ENCODE measurements at places on chromosomes 5 and 9.

GRCh38 chr9:110049699-110050450 lies 158.1 kb downstream of the C9orf152 start:
- DNase-seq = peak; percentile 3

- no peak for DNase-seq
Observed at GRCh38 chr9:91954841-91955471, 4.9 kb upstream of the ROR2 start.

- DNase-seq = no peak
Observed at GRCh38 chr5:83044926-83045325, 32.3 kb downstream of the TMEM167A start.

DNA sequence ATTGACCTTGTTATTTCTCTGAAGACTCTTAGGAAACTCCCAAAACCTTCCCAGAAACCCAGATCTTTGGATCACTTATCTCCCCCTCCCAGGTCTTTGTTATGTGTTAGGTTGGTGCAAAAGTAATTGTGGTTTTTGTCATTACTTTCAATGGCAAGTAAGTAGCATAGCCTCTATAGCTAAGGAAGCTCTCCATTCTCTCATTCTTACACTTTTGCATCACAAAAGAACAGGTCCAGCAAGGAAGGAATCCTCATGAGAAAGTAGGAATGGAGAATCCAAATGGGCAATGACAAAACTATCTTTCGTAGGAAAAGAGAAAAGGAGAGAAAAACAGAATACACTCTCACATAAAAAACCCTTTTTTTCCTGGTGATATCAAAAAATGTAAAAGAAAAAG lies 81.3 kb upstream of the ELAVL2 start:
- no peak for DNase-seq

DNA sequence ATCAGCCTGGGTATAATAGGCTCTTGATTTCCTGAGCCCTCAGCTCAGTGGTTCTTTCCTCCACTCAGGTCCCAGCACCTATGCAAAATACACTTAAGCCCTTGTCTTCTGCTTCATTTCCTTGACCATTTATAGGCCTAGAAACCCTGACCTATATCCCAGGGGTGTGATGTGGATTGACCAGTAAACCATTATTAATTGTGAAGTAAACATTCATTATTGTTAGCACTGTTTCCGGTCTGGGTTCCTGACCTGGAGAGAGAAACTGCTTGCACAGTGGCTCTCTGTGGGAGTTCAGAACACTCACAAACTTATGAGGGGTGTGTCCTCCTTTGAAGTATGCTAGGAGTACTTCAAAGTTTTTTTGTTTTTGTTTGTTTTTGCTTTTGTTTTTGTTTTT lies 19.6 kb upstream of the TOMM5 start:
- no peak for DNase-seq

DNA sequence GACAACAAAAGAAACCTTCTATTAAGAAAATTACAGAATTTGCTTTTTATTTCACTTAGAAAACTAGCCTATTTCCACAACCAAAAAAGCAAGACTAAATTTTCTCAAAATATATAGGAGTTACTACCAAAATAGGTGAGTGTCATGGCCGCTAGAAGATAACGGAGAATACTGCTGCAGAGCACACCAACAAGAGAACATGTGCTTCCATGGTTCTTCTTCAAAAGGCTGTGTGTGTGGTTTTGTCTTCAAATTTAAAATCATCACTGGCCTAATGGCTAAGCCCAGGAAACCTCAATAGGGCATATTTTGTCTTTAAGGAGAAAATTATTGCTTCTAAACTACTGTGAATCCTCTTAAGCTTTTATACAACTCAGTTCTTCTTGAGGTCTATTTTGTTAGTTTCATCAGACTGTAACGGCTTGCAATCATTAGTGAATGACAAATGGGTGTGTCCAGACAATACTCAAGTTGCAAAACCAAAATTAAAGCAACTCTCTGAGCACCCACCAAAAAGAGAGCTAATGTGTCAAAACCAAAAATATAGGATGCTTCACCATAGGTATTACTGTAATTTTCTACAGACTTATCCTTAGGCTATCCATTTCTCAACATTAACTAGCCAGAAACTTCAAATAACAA lies 3.3 kb downstream of the SETX start:
- DNase-seq = no peak

DNA sequence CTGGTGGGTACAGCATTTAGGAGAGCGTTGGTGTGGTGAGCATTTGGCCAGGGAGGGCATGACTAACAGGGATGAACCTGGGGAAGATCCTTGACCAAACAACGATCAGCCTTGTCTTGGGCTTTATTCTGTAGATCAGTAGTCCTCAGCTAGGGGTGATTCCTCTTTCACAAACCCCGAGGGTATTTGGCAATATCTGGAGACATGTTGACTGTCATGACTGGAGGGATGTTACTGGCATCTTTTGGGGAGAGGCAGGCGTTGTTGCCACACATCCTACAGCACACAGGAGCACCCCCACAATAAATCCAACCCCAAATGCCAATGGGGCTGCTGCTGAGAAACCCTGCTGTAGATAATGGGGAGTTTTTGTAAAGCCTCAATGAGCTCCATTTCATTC lies 43.9 kb downstream of the OSTF1 start:
- no peak for DNase-seq

GRCh38 chr5:90853750-90854149 lies 295.2 kb downstream of the ADGRV1 start:
- no peak for DNase-seq

- no peak for DNase-seq
Observed at GRCh38 chr5:33227247-33227646, 213.5 kb upstream of the TARS1 start.

GRCh38 chr9:136409557-136410455 lies 608 bp downstream of the ENTR1 start:
- peak; percentile 15 for DNase-seq

DNA sequence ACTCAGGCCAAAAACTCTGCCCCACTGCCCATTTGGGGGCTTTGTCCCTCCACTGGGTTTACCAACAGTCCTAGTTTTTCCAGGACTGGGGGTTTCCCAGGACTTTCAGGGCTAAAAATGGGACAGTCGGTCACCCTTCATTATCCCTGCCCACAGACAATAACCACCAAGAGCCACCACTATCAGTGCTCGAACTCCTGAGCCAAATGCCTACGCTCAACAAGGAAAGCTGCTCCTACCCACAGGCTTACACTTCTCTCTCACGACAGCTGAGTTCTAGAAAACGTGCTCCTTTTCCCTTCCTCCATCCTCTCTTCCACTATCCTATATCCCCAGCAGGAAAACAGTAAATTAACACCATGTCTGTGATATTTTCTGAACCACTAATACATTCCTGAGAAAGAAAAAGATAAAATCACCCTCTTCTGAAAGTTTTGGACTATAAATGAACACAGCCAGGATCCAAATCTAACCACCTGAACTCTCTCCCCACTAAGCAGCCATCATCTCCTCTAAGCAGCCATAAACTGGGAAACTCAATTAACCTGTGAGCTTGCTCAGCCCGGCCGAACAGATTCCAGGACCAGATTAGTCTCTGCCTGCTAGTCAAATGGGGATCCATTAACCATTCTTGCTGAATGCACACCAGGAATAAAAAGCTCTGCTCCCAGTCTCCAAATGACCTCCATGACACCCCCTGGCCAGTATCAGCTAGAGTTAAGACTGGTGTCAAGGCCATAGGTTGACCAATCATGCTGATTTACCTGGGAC lies 41.8 kb downstream of the KLHL3 start:
- no peak for DNase-seq

DNA sequence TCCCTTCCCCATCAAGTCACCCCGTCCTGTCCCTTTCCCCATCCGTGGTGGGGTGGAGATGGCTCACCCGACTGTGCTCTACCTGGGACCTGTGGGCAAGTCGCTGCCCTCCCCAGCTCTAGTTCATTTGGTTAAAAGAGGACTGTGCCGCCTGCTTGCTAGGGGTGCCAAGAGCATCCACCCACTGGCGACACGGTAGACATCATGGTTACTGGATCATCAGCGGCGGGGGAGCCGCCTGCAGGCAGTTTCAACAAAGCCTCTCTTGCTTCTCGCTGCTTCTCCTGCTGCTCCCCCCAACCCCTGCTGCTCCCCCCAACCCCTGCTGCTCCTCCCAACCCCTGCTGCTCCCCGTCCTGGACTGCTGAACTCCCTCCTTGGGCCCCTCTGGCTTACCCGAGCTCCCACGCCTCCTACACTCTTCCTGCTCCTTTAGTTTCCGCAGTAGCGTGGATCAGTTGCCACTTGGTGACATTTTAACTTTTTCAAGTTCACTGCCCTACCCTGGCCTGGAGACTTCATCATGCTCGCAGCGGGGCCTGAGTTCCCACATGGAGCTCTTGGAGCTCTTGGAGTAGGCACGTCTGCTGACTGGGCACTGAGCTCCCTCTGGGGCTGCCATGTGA lies 22.0 kb upstream of the SCGB3A1 start:
- no peak for DNase-seq

DNA sequence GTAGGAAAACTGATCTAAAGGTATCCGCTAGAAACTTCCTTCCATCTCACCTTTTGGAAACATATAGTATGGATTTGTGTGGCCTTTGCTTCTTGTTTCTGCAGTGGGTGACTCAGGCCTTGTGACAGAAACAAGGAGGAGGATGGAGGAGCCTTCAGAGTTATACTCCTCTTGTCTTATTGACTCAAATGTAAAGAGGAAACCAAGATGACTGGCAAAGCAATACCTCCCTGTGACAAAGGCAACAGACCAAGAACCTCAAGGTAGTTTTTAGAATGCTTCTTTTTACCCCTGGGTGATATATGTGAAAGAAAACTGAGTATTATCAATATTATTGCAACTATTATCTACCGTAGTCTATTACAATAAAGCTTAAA lies 123.3 kb upstream of the SLIT3 start:
- DNase-seq = no peak

DNA sequence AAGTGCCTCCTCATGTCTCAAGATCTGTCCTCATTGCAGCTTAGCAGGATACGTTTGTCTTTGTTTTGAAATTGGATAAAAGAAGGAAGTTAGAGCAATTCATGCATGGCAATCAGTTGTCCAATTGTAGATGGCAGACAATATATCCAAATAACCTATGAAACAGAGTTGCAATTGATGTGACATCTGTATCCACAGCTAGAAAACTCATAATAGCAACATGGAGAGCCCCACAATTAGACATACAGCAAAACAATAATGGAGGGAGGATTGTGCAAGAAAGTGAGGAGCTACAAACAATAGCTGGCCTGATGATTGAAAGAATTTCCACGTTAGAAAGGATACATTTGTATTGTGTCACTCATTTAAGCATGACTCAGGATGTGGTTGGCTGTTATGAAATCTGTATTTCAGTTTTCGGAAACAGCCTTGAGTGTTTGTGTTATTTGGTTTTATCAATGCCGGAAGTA lies 132.0 kb downstream of the FAM174A start:
- no peak for DNase-seq

DNA sequence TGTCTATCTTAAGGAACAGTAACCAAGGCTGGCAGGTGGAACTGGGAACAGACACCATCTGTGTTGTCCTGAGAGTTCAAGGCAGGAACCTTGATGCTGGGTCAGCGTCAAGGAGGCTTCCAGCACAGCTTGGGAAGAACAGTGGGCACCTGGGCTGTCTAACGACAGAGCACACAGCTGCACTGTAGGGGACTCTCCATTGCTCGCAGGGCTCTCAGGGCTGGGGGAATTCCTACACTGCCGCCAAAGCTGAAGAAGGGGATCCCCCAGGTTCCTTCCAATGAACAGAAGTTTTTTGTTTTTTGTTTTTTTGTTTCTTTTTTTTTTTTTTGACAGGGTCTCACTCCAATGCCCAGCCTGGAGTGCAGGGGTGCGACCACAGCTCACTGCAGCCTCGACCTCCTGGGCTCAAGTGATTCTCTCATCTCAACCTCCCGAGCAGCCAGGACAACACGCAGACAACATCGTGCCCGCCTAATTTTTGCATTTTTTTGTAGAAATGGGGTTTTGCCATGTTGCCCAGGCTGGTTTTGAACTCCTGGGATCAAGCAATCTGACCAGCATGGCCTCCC lies 81.9 kb downstream of the PTPN3 start:
- no peak for DNase-seq

- no peak for DNase-seq
Observed at GRCh38 chr5:163809473-163809872, 304.1 kb downstream of the MAT2B start.

- no peak for DNase-seq
Observed at GRCh38 chr9:12737871-12738270, 36.9 kb upstream of the LURAP1L start.

DNA sequence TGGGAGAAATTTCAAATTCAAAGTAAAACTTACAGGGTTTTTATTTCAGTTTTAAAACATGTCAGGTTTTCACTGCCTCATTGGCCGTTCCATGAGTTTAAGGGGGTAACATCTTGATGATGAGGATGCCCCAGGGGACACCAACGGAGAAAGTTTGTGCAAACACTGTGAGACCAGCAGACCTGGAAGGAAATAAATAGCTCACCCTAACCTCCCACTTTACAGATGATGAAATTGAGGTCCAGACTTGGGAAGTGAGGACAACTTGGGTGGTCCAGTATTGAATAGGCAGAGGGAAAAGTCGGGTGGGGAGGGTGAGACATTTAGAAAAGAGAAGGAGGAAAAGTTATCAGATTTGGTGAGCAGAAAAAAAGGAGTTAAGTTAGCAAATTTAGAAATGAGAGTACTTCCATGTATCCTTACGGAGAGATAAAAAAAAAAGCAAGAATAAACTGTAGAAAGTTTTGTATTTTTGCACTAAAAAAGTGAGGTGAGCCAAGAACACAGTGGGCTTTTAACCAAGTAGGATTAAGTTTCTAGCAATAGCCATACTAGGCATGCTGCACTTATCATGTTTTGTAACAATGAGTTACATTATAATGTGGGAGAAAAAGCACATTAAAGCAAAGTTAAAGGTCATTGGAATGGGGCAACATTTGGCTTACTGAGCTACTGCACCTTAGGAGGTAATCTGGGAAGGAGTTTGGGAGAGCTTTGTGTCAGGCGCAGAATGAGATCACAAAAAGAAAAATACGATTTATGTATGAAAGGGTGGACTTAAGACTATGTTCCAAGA lies 125.1 kb downstream of the GAS1 start:
- DNase-seq = no peak

DNA sequence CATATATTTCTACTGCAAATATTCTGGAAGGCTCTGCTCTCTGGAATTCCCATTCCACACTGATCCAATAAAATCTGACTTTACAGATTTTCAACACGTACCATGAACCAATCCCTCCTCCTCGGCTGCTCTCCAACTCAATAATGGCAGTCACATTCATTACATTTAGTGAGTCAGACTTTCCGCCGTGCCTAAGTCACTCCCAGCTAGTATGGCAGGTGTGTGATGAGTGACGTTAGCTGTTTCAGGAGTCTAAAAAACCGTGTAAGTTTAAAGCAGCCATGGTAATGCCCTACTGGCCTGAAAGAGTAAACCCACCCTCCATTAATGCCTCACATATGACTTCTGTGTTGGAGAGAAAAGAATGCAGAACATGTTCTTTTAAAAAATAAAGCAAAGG lies 3.3 kb downstream of the FBN2 start:
- DNase-seq = no peak
